Cardiac septum (tissue), 1 donor: ENCODE measurements at places on chromosomes 7 and 10. TPM values are rescaled to one million over a fixed set of nuclear protein-coding genes. Genes with fewer than 3 reads are reported as not detected.

The HDAC9 gene
- 87.5 TPM for total RNA-seq

The OR2A7 gene
- not detected for total RNA-seq

The SFRP5 gene
- total RNA-seq: 3.2 TPM

The CPA4 gene
- 0.16 TPM for total RNA-seq

The OR2A42 gene
- total RNA-seq: not detected

The RNF32 gene
- 0.38 TPM for total RNA-seq

The HTRA1 gene
- 104 TPM for total RNA-seq

The CCL24 gene
- not detected for total RNA-seq

The EBLN1 gene
- not detected for total RNA-seq

DNA sequence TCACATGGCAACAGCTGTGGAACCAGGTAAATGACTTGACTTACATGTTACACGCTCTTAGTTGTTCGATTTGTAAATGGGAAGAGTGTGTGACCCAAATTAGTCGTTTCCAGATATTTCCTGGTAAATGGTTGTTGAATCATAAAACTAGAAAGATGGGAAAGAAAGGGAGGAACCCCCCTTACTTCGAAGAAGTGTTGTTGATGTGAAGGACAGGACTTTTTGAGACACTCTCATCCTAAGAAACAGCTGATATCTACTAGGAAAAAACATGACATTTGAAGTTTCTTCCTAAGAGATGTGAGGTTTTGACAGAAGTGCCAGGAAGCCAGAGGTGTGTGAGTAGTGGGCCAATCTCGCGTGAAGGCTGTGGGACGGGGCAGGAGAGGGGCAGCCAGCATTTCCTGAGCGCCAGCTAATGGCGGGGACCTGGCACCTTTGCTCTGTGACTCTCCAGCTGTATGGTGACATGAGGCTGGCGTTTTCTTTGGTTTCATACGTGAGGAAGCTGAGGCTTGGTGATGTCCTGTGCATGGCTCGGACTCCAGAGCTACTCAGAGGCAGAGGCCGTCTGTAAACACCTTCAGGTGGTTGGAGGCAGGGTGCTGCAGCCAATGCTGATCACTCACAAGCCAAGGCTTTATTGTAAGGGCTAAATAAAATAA is 53.7 kb downstream of the IKZF1 start:
- no peak for DNase-seq

- no peak for DNase-seq
Observed at GRCh38 chr7:107338080-107338479, 131.8 kb upstream of the GPR22 start.

GRCh38 chr7:80134536-80135308 is at the start of gene GNAI1:
GNAI1 (plus strand) TSS chr7:80134831; CDS start chr7:80135161, 330 bp downstream.
- DNase-seq: peak; percentile 78

- no peak for DNase-seq
Observed at GRCh38 chr7:94382746-94383145, 11.9 kb upstream of the COL1A2 start.

- no peak for DNase-seq
Observed at GRCh38 chr10:132882069-132882951, 60.1 kb downstream of the CFAP46 start.

DNA sequence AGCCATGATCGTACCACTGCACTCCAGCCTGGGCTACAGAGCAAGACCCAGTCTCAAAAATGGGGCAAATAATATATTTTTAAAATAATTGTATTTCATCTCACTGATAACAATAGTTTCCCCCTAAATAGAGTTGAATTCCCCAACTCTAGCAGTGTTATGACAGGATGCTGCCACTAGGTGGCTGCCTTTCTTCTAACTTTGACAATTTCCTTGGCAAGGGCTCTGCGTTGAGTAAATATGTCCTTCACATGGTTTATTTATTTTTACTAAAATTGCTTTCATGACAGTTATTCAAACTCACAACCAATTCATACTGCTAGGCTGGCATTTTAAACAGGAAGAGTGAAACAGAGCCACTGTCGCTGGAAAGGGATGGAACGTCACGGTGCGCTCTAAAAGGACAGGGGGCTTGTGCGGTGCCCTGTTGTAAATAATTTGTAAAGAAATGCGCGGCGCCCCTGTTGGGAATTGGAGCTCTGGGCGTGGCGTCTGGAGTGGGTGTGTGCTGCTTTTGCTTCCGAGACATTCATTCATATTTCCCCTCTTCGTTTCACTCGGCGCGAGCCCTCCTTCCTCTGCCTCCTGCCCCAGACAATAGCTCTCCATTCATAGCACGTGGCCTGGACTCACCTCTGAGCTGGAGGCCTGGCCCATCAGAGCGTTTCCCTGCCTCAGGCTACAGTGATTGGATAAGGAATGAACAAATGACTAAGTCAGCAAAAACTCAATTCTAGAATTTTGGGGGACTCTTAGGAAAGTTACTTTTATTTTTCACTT is 20.5 kb upstream of the PITRM1 start:
- DNase-seq: no peak

DNA sequence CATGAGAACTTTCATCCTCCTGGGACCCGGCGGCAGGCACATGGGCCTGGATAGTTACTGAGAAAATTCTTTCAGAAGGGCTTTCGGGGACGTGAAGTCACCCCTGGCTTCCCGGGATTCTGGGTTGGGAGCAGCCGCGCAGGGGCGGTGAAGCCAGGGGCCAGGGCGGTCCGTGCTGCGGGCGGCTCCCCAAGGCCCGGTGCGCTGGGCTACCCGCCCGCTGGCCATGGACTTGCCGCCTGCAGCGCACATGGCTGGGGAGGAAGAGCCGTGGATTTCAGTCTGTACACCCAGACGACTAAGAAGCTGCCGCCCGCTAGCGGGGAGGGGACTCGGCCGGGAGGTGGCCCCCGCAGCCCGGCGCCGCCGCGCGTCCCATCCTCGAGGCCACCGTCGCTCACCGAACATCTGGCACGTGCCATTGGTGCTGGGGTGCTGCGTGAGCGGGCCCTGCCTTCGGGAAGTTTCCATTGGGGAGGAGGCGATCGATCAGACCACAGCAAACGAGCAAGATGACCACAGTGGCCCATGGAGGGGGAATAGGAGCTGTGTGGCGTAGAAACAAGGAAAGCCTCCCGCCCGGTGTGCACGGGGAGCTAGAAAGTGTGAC is 64.5 kb downstream of the TMEM209 start:
- DNase-seq: no peak

DNA sequence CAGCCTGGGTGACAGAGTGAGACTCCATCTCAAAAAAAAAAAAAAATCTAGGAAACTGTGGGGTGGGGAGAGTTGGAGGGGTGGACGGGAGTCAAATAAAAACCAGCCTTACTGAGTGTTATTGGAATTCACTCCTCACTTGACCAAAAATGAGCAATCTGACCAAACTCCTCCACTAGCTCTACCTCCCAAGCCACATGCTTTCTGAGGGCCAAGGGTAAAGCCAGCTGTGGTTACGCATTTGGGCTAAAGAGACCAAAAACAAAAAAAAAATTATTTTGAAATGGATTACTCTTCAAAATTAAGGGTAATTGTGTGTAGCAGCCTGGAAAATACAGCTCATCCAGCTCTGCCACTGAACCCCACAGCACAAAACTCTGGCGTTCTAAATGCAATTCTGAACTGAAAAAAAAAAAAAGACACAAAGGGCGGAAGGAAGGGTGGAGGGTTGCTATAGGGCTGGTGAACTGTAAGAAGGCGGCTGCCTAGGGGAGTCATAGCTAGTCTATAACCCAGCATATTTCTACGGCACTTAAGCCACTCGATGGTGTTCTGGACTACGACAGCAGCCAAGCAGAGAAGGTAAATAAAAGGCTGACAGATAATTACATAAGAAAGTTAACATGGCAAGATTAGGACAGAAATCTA is 7.8 kb downstream of the ELMO1 start:
- no peak for DNase-seq

- no peak for DNase-seq
Observed at GRCh38 chr7:19620470-19620869, 88.4 kb downstream of the POLR1F start.

GRCh38 chr10:55485827-55486226 is 684.8 kb upstream of the PCDH15 start:
- no peak for DNase-seq

- DNase-seq: peak; percentile 73
Observed at GRCh38 chr7:27210441-27211083, 10.7 kb upstream of the HOXA13 start.

DNA sequence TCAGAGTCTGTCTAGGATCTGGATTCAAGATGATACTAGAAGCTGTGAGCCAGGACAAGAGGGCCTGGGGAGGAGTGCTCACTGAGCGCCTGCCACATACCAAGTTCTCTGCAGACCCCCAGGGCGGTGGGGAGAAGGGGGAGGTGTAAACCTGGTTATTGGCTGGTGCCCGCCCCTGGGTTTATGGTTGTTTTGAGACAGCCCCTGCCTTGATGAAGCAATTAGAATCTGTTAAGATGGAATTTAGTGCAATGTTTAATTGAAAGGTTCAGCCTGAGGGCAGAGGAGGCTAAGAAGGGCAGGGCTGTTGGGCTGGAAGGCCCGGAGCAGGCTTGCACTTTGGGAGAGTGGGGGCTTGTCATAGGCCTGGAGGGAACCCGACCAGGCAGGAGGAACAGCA is 42.7 kb downstream of the PRF1 start:
- DNase-seq: no peak

GRCh38 chr7:99478464-99479440 is 6.1 kb downstream of the ZNF789 start:
- no peak for DNase-seq

- no peak for DNase-seq
Observed at GRCh38 chr10:62112300-62112699, 156.3 kb downstream of the RTKN2 start.

- DNase-seq: no peak
Observed at GRCh38 chr7:51077316-51077986, 239.2 kb downstream of the COBL start.

DNA sequence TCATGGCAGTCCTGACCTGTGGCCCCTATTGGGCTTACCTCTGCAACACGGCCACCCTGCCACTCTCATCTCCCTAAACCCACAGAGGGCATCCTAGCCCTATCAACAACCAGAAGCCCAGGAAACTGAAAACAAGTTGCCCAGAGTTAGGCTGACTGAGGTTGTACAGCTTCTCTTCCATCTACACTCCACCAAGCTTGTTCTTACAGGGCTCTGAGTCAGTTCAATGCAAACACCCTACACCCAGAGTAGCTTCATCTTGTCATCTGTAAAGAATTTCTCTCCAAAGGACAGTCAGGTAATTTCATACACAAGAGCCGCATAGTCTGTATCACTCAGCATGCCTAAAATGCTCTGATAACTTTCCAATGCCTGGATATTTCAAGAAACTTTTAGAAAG is 175.4 kb downstream of the ARID5B start:
- DNase-seq: no peak

DNA sequence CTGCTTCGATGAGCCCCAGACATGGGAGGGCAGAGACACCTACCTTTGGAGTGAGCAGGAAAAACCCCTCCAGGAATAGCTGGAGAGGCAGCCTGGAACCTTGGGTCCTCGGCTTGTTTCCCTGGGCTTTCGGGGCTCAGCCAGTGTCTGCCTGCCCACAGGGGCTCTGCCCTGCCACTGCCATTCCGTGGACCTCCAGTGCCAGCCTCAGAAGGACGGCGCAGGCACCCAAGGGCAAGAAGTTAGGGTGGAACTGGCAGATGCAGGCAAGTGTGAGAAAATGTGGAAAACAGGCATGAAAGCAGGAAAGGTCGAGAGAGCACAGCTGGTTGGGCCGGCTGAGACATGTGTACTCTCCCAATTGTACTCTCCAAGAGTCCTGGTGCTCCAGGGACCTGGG is 281.5 kb downstream of the GRID1 start:
- DNase-seq: peak; percentile 43

GRCh38 chr7:356691-357462 is 66.9 kb downstream of the FOXL3 start:
- DNase-seq: no peak

- DNase-seq: peak; percentile 43
Observed at GRCh38 chr7:45196374-45196773, 38.8 kb downstream of the RAMP3 start.

DNA sequence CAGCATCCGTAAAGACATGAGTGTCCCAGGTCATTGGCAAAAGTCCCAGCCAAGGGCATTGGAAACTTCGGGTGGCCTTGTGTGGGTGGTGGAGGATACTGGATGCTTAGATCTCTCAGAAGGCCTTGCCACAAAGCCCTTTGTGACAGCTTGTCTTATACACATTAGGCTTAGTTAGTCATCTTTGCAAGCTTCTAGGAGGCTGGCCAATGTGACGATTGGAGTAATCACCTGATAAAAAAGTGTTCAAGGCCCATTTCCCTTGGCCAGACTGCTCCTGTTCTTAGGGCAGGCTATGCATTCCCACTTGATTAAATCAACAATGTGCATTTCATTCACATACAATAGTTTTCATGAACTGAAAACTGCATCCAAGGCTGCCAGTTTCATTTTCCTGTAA is 26.9 kb downstream of the NPS start:
- DNase-seq: no peak

DNA sequence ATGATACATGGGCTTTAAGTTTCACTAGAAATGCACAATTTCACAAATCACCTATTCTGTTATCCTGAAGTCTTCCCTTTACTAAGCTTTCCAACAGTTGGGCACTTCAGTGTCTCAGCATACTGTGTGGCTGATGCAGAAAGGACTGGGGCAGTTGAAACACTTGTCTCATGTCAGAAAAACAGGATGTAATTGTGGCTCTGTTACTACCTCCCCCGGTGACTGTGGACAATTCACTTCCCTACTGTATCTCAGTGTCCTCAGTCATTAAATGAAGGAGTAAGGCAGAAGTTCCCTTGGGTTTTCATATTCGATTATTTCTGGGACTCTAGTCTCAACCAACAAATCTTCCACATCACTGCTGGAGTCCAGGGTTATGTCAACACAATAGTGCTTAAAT is 17.9 kb downstream of the ANKRD22 start:
- no peak for DNase-seq
